ENCODE measurements at places on chromosomes 4 and X. TPM values are rescaled to one million over a fixed set of nuclear protein-coding genes. Genes with fewer than 3 reads are reported as not detected.

The RAB40AL gene
- 0.30 TPM for total RNA-seq

The KLHL13 gene
- 0.46 TPM for total RNA-seq

The LDB2 gene
- total RNA-seq, result 4.8 TPM

The PPP2R2C gene
- total RNA-seq, result not detected

The MAGEA11 gene
- total RNA-seq, result not detected
